CD4-positive, alpha-beta T cell treated with Interleukin-1 beta for 1 hour (primary cell): ENCODE measurements at places on chromosomes 4 and X.

GRCh38 chrX:153517946-153518834, 748 bp downstream of the ATP2B3 start:
- DNase-seq, result no peak

GRCh38 chr4:166913926-166914325, 320.4 kb downstream of the SPOCK3 start:
- no peak for DNase-seq

DNA sequence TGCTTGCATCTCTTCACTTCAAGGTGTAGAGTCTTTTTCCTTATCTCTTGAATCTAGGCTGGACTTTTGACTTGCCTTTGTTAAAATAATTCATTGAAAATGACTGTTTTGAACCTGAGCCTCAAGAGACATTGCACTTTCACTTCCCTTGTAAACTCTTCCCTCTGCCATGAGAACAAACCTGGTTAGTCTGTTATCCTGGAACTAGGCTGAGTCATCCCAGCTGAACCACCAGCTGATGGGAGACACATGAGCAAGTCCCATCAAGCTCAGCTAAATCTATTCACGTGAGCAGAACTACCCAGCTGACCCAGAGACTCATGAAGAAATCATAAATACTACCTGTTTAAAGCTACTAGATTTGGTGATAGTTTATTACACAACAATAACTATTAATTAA, 202.3 kb upstream of the CENPE start:
- DNase-seq, result no peak

GRCh38 chr4:133147286-133147821, 1.7 kb upstream of the PCDH10 start:
- DNase-seq, result no peak

- DNase-seq, result no peak
Observed at GRCh38 chr4:55272589-55272988, 73.5 kb upstream of the SRD5A3 start.

GRCh38 chr4:87445964-87446363, 23.6 kb downstream of the NUDT9 start:
- no peak for DNase-seq

- no peak for DNase-seq
Observed at GRCh38 chrX:153671589-153672530, 1.8 kb downstream of the PNCK start.

DNA sequence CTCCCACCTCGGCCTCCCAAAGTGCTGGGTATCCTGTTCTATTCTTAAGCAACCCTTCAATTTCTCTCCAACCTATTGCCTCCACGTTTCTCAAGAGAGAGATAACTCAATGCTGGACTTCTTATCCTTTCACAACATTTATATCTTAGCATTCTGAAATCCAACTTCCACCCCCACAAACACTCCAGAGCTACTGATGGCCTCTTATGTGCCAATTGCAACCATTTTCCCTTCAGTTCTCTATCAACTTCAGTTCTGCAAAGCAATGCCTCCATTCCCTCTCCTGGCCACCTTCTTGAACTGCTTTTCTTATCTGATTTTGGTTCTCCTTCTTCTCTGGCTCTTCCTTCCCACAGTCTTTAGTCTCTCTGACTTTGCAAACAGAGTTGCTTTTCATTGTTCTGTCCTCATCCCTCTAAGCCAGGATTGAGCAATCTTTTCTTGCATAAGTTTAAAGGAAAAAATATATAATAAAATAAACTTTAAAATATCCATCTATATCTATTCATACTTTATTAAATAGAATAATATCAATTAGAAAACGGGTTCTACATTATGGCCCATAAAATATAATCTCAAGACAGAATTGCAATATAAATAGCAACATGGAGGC, 3.6 kb upstream of the STBD1 start:
- no peak for DNase-seq

- DNase-seq, result no peak
Observed at GRCh38 chr4:181819946-181820345, 423.3 kb upstream of the TENM3 start.

- no peak for DNase-seq
Observed at GRCh38 chrX:28979877-28980276, 392.6 kb downstream of the IL1RAPL1 start.

DNA sequence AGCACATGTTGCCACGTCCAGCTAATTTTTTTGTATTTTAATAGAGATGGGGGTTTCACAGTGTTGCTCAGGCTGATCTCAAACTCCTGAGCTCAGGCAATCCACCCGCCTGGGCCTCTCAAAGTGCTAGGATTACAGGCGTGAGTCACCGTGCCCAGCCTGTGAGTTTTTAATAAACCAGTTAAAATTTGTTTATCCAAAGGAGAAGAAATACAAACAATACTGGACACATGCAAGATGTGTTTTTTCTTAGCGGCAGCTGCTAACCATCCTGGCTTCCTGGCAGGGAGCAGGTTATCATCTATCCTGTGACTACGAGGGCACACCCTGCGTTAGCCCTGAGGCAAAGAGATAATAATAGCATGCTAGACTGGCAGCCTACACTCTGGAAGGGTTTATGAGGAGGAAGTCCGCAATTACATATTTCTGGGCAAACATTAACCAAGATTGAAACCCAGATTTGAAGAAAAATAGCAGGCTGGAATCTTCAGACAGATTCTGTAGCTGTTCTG, 191.4 kb downstream of the SPRY1 start:
- DNase-seq, result no peak

GRCh38 chr4:24793219-24794005, 2.0 kb upstream of the SOD3 start:
- no peak for DNase-seq

DNA sequence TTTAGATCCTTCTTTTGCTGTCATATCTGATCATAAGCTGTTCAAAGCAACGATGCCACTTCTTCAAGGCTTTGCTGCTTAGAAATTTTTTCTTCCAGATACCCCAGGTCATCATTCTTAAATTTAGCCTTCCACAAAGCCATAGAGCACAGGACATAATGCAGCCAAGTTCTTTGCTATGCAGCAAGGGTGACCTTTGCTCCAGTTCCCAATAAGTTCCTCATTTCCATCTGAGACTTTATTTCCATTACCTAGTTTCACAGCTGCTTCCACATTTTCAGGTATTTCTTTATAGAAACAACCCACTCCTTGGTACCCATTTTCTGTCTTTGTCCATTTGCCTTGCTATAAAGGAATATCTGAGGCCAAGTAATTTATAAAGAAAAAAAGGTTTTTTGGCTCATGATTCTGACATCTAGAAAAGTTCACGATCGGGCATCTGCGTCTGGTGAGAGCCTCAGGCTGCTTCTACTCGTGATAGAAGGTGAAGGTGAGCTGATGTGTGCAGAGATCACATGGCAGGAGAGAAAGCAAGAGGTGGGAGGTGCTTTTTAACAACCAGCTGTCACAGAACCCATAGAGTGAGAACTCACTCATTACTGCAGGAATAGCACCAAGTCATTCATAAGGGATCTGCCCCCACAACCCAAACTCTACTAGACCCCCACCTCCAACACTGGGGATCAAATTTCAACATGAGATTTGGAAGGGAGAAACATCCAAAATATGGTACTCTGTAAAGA, 11.8 kb upstream of the TASL start:
- DNase-seq, result no peak

GRCh38 chr4:145153904-145154298, 26.5 kb downstream of the OTUD4 start:
- no peak for DNase-seq

DNA sequence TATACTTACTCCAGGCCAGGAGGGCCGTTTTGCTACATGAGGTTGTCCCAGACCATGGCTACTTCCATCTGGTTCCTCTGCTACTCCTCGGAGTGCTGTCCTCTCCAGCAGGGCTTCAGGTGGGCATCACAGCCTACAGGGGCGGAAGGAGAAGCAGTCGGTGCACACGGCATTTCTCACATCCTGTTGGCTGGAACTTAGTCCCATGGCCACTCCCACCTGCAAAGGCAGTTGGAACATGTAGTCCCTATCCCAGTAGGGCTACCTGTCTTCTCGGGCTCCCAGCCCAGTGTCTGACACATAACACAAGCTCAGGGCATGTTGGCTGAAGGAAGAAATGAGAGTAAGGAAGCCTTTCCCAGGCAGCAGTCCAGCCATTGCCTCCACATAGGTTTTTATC, 7.7 kb upstream of the STK32B start:
- no peak for DNase-seq

- peak; percentile 84 for DNase-seq
Observed at GRCh38 chr4:148056879-148057278, 325.0 kb downstream of the ARHGAP10 start.

DNA sequence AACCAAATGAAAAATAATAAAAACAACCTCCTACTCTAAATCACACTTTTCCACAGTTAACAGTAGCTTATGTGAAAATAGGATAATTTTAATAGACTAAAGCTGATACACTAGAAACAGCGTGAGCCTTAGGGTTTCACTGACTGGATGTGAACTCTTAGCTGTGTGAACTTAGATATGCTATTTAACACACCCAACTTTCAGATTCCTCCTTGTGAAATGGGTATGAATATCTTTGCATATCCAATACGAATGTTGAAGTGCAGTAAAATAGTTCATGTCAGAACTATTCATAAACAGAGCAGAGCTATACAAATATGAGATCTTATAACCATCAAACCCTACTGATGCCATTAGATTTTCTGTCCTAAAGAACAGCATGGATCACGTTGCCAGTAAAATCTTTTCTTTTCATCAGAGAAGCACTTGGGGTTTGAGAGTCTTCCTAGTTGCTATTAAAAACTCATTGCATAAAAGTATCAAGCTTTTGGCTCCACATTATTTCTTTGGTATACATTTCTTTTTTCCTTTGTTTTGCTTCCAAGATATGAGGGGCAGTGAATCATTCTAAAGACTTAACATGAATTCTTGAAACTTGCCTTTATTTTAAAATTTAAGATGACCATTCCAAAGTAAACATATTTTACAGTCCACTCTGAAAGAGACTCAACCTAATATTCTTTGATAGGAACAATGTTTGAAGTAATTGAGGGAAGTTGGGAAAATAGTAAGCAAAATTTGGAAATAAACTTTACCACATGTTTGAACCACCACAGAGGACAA, 102.4 kb downstream of the CPE start:
- no peak for DNase-seq

GRCh38 chr4:41212616-41213203, 1.6 kb downstream of the APBB2 start:
- DNase-seq, result no peak

GRCh38 chrX:77788050-77788449, 2.0 kb upstream of the ATRX start:
- peak; percentile 72 for DNase-seq

DNA sequence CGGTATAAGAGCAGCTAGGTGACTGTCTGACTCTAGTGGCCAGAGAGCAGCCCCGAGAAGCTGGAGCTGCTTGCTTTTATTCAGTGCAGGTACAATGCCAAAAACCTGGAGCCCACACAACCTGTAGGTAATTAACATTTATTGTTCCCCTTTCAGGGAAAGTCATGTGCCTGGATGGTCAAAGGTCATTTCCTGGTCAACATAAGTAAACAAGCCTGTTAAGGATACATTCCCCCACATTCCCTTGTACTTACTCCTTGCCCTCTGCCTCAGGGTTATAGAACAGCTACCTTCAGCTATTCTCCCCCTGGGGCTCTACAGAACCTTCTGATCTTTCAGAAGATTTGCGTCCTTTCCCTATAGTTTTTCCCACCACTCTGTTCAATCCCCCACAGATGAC, 253.4 kb downstream of the TMA16 start:
- no peak for DNase-seq

DNA sequence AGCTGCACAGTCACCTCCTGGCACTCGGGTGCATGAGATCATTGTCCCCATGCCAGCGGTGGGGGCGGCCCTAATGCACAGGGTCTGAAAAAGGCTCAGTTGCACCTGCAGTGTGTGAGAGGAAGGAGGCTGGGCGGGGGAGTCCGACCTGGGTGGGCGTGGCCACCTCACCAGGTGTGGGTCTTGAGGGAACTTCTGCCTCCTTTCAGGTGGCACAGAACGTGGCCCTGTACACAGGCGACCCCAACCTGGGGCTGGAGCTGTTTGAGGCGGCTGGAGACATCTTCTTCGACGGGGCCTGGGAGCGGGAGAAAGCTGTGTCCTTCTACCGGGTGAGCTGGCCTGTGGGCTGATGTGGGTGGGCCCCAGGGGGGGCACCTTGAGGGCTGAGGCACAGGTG, 34.3 kb upstream of the HTRA3 start:
- no peak for DNase-seq

- no peak for DNase-seq
Observed at GRCh38 chr4:98682719-98683118, 24.3 kb upstream of the TSPAN5 start.

- no peak for DNase-seq
Observed at GRCh38 chr4:95358421-95358820, 190.4 kb downstream of the UNC5C start.

GRCh38 chr4:155759372-155760252, 791 bp downstream of the GUCY1B1 start:
- no peak for DNase-seq

DNA sequence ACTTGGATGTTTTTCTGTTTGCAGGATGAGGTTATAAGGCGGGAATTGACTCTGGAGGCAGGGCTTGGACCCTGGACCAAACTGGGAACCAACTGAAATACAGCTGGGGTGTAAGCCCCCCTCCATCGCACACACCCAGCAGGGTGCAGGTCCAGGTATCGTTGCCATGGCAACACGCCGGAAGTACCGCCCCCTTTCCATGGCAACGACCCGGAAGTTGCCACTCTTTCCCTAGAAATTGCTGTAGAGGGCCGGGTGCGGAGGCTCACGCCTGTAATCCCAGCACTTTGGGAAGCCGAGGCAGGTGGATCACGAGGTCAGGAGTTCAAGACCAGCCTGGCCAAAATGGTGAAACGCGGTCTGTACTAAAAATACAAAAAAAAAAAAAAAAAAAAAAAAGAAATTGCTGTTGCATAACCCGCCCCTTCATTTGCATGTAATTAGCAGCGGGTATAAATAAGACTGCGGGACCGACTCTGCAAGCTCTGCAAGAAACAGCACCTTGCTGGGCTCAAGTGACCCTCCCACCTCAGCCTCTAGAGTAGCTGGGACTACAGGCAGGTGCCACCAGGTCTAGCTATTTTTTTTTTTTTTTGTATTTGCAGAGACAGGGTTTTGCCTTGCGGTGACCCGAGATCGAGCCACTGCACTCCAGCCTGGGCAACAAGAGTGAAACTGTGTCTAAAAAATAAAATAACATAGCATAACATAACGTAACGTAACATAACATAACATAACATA, 139.6 kb downstream of the CRLF2 start:
- DNase-seq, result no peak

DNA sequence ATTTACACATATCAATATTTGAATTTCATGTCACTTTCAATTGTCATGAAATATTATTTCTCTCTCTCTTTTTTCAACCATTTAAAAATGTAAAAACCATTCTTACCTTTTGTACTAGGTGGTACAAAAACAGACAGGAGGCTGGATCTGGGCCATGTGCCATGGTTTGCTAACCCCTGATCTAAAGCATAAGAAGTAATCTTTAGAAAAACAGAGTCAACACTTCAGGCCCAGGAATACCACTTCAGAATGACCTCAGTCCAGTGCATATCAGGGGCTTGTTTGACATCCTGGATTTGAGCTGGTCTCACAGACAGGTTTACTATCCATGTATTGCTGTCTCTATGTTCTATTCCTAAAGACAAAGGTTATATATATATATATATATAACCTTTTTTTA, 102.5 kb downstream of the DCHS2 start:
- no peak for DNase-seq

- DNase-seq, result no peak
Observed at GRCh38 chr4:111838406-111838930, 306.8 kb upstream of the FAM241A start.

GRCh38 chrX:10633722-10634121, 13.3 kb upstream of the MID1 start:
- DNase-seq, result no peak
